ENCODE measurements at places on chromosomes 1 and 21.

DNA sequence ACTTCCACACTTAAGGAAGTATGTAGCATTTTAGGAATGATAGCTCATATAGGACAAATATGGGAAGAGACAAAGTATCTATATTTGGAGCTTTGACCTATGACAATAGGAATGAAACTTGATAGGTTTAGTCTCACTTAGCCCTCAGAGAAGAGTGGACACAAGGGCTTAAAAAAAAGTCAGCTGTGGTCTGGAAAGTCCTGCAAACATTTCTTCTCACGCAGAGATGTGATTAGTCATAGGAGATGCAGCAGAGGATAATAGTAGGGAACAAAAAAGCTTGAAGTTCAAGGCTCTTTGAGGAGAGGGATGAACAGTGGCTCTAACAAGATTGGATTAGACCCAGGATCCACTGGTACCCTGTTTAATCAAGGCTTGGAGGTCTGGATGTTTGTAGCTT, 14.8 kb upstream of the RNF220 start:
- DNase-seq: no peak

DNA sequence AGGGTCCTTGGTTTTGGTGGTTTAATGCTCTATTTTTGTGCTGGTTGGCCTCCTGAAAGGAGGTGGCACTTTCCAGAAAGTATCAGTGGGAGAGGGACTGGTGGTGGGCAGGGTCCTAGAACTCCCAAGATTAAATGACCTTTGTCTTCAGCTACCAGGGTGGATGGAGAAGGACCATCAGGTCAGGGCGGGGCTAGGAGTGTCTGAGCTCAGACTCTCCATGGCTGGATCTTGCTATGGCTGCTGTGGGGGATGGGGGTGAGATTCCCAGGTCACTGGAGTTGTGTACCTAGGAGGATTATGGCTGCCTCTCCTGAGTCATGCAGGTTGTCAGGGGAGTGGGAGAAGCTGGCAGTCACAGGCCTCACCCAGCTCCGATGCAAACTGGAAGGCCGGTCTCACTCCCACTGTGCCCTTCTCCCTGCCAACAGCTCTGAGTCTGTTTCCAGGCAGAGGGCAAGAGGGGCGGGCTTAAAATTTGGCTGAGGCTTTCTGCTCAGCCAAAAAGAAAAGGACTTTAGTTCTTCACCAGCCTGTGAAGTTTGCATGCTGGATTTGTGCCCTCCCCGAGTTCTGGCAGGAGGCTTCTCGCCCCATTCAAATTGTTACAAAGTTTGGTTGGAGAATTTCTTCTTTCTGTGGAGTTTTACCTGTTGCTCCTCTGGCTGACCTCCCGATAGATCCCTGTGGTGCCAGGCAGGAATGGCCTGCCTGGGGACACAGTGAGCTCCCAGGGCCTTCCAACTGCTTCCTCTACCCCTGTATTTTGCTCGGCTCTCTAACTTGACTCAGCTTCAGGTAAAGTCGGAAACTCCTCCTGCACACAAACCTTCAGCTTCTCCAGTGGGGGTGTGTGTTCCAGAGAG, 13.1 kb upstream of the KYAT3 start:
- no peak for DNase-seq

DNA sequence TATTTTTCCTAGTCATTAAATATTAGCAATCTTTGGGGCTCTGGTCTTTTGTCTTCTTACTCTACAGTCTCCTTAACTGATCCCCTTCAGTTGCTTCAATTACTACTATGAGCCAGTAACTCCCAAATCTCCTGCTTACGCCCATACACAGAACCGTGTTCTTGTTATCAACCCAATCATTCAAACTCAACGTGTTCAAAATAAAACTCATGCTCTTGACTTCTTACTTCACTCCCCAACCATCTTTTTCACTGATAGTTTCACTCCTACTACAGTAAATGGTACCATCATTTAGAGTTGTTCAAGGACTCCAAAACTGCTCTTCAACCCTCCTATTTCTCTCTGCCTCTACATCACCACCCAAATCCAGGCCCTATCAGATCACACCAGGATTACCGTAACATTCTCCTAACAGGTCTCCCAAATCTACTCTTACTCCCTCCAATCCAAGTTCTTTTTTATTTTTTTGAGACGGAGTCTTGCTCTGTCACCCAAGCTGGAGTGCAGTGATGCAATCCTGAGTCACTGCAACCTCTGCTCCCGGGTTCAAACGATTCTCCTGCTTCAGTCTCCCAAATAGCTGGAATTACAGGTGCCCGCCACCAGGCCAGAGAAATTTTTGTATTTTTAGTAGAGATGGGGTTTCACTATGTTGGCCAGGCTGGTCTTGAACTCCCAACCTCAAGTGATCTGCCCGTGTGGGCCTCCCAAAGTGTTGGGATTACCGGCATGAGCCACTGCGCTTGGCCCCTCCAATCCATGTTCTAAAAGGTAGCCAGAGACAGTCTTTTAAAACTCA, 3.0 kb downstream of the YARS1 start:
- no peak for DNase-seq

GRCh38 chr1:113007706-113008364, 51.8 kb upstream of the SLC16A1 start:
- no peak for DNase-seq

DNA sequence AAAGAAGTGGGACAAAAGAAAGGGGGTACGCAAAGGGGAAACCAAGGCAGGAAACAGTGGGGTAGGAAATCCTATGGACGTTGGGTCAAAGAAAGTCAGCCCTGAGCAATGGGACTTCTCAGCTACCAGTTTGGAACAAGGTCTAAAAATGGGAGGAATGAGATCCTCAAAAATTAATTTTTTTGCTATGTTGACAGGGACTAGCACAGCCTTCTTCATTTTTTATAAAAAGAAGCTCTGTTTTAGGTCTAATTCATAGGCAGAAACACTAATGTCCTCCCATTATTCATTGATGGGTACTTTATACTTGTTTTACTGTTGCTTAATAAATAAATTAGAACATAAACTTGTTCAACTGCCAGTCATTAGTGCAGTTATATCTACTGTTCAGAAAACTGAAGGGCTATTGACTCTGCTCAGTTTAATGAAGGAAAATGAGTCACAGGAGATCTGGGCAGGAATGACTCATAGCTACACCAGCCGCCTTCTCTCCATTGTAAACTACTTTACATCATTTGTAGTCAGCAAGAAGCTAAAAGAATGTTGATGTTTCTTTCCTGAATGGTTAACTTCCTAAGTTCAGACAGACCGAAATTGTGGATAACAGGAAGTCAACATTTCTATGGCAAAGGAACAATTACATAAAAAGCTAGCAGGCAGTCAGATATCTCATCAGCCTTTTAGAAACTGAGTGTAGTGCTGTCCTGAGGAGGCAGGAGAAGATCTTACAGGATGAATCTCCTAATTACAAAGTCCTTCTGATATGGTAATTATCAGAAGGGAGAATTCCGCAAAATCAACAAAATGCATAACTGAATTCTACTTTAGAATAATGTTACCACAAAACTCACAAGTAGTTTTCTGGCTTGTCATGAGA, 356.4 kb upstream of the PKN2 start:
- DNase-seq: no peak

GRCh38 chr1:17125756-17126237, 6.5 kb upstream of the PADI2 start:
- peak; percentile 25 for DNase-seq

GRCh38 chr1:10378081-10378841, 20.6 kb upstream of the PGD start:
- no peak for DNase-seq

DNA sequence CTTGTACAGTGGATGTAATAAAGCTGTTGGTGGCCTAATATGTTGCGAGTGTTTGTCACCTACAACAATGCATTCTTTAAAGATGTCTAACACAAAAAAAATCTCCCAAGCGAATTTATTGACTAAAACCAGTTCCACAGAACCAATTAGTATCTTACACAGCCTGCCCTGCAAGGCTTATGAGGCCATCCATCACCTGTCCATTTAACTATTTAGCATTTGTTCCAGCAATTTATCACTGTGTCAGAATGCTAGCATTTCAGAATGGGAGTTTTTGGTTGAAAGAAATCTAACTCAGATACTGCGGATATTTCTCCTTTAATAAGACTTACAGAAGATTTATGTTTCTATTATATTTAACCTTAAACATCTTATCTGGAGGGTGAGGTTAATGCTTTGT, 831.1 kb upstream of the PRMT6 start:
- no peak for DNase-seq

DNA sequence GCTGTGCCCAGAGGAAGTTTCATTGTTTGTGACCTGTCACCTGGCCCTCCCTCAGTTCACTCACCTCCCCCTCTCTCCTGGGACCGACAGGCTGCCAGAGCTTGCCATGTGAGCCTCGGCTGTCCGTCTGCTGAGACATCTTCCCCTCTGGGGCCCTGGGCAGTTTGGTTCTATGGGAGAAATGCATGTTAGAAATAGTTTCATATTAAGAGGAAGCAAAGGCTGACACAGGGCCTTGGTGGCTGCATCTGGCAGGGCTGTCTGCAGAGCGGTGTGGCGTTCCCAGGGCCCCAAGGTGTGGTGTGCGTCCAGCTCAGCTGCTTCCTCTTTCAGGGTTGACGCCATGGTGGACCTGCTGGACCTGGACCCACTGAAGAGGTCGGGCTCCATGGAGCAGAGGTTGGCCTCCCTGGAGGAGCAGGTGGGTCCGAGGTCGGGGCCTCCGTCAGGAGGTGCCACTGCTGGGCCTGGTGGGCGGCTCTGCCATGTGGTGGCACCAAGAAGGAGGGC, 31.9 kb upstream of the LRRC3 start:
- DNase-seq: no peak

DNA sequence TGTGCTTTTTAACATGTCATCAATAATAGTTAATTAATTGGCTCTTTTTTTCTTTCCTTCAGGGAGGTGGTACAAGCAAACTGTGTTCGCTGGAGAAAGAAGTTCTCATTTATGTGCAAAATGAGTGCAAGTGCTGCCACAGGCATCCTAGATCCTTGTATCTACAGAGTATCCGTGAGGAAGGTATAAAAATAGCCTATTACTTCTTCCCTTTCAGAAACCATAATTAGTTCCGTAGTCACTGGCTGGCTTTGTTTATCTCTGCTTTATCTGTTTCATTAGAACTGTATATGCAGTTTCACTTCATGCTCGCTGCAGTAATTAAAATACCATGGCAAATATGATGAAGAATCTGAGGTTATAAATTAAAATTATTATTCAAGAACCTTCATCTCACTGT, 40.6 kb downstream of the EEIG2 start:
- DNase-seq: no peak

GRCh38 chr21:42630626-42631025, 22.8 kb upstream of the PDE9A start:
- no peak for DNase-seq

DNA sequence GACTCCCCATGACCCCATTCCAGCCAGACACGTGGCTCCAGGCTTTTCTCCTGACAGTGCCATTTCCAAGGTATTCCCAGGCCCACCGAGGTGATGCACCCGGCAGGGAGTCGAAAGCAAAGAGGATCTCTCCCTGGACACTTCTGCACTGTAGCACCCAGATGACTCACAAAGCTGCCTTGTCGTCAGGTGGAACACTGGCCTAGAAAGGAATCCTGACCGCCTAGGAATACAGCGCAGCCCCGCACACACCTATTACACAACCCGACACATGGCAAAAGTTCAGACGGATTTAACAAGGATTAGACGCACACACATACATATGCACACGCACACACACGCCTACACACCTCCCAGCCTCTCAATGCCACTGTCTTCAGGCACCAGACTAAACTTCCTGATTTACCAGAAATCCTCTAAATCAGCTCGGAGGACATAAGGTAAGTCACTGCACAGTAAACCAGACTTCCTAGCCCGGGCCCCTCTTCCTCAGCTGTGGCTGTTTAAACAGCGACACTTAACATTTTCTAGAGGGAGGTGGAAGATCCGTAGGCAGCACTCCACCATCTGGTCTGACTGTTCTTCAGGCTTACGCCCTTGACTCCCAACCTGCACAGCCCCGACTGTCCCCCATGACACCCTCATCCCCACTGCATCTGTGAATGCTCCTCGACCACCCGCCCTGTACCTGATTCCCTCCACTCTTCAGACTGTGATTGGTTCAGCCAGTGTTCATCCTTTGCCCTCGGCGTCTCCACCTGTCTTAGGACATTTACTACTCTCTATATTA, 12.7 kb downstream of the FAM89A start:
- DNase-seq: no peak

DNA sequence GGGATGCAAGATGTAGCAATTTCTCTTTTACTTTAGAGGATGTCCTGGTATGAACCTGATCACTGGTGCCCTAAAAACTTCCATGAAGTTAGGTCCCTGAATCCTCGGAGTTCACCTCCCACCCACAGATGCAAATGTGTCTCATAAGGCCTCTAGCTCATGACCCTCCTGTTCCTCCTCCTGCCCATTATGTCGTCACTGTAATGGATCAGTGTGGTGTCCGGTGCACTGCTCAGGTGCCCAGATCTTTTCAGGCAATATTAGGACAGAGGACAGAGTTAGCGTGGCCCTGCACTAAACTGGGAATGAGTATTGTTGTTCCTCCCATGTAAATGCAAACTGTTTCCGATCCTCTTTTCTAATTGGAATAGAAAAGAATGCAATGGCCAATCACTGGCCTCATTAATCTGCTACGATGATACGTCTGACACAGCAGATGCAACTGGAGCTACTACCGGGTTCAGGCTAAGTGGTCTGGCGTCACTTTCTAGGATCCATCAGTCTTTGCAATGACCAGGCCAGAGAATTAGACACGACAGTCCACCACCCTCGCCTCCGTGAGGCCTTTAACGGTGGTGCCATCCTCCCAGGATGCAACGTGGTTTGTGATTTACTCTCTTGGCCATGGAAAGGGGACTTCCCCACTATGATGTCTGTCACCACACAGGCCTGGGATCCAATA, 3.4 kb upstream of the COL6A2 start:
- no peak for DNase-seq

DNA sequence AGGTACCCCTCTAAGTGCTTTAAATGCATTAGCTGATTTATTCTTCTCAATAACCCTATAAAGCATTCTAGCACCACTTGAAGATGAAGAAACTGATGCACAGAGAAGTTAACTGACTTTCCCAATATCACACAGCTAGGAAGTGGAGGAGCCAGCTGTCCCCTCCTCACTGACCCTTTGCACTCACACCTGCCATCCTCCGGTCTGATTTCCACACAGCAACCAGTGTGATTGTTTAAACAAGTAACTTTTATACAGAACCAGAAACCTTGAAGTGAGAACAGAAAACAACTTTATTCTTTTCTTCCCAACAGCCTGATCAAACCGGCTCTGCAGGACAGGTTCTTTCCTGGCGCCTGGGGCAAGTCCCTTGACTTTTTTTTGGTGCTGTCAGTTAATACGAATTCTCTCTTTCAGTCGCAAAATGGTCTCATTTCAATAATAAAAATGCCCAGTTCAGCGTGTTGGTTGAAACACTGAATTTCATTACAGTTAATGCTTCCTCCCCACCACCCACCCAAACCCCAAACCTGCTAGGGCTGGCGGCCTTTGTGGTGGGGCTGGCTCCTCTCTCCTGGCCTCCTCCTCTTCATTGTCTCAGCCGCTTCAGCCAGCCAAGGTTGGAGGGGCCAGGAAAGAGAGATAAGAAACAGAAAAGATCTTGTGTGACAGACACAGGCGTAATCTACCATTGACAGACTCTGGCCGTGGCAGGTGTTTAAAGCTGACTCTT, 26.4 kb upstream of the EEIG2 start:
- no peak for DNase-seq

Data from activated gamma-delta T cell (primary cell).